CD4-positive, alpha-beta T cell treated with Interleukin-21 for 1 hour (primary cell): ENCODE measurements at places on chromosomes 5 and 9.
A peak's percentile ranks its signal among the peaks of the same experiment; 100 is the strongest.

GRCh38 chr9:90698871-90699440 is 56.3 kb upstream of the DIRAS2 start:
- DNase-seq: no peak

GRCh38 chr9:10173561-10173960 is 439.2 kb downstream of the PTPRD start:
- DNase-seq: no peak

DNA sequence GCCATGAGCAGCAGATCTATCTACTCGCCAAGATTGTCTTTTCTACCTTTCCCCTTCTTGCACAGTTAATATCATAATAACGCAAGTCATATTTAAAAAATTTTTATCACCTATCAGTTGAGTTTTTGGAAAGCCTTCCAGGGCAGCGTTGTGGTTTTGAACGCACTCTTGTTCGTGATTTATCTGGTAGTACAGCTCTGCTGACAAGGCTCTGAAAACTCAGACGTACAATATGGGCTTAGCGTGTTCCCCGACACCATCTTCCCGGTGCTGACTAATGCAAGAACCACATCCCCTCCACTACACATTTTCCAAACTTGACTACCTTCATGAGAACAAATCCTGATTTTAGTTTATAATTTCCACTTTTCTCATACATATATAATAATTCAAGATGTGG is 1.6 kb upstream of the NFIL3 start:
- DNase-seq: peak; percentile 15

DNA sequence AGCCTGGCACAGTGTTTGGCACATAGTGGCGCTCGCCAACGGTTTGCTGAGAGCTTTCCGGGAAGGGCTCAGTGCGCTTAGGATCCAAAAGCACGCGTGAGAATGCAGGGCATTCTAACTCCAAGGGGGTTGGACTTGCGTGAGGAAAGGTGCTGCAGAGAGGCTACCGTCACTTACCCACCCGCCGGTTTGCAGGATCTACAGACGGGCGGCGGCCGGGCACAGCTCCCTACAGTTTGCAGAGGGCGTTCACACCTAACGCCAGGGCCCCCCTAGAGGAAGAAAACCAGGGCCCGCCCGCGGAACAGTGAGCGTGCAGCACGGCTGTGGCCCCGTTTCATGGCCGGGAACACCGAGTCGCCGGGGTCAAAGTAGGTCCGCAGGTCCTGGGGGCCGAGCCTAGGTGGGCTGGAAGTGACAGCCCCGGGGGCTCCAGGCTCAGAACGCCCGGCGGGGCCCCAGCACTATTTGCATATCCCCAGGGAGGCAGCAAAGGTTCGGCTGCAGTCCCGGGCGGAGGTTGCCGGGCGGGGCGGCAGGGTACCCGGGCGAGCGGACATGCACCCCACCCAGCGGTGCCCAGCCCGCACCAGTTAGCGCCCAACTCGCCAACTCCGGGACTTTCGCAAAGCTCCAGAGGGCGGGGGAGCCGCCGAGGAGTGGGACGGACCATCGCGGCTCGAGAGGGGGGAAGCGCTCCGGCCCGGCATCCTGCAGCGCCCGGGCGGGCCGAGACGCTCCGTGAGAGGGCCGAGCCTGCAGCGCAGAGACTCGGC is 526 bp upstream of the GALNT10 start:
- DNase-seq: peak; percentile 88

DNA sequence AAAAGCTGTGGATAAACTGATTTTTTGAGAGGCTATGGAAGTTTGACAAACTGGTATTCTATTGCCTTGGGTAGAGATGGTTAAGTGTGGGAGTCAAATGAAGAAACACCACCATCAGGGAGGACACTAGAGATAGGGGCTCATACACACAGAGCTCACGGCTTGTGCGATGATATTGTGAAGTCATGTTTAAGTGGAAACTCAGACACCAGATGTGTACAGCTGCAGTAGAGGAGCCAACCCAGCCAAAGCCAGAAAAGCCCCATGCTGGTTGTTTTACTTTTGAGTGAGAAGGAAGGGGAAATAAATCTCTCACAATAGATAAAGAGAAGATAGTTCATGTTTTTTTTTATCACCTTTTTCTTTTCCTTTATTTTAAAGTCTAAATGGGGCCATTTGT is 377.7 kb downstream of the DMRT2 start:
- DNase-seq: no peak

DNA sequence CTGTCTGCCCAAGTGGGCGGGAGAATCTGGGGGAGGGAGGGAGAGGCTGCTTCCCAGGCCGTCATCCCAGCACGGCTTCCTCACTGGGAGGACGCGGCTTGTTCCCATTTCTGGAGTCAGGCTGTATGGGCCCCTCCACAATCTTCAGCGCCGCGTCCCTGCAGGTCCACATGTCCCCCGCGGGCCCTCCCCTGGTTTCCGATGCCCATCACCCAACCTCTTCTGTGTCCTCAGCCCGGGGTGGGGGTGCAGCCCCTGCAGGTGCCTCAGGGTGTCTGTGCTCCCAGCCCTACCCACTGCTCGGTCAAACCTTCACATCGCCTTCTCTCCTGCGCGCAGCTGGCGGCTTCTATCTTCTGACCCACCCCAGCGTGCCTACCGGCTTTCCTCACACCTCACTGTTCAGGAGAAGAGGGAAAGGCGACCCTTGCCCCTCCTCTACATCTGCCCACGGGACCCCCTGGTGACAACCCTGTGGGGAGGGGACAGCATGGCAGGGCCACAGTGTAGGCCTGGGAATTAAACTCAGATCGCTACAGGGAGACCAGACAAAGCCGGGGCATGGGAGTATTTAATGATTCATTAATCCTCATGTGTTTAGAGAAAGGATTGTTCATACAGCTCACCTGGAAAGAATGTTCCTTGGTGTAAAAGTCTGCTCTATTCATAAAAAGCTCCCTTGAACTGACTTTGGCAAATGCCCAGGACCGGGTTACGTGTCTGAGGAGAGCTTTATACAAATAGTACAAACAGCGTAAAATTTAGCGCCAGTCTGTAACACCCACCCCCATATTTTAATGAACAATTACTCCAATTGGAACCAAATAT is 145.1 kb downstream of the IRX1 start:
- DNase-seq: no peak

- no peak for DNase-seq
Observed at GRCh38 chr5:150599281-150599680, 41.2 kb upstream of the SYNPO start.

DNA sequence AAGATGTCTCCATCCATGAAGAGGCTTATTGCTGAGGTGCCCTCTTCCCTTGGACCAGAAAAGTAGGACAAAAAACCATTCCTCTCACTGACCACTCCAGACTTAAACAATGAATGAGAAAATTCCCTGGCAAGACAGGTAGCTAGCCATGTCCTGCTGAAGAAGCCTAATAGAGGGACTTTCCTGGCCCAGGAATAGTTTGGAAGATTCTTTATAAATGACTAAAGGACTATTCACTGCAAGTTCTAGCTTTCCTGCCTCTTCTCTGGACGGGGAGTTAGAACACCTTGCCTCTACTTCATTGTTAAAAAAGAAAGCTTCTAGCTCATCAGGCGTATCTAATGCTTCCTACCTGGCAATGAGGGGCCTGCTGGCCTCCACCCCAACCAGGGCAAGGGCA is 153.6 kb downstream of the NR3C1 start:
- DNase-seq: no peak

GRCh38 chr9:92978345-92978875 is 31.1 kb downstream of the FGD3 start:
- DNase-seq: no peak

GRCh38 chr5:93596676-93597490 is 13.9 kb downstream of the NR2F1 start:
- no peak for DNase-seq

DNA sequence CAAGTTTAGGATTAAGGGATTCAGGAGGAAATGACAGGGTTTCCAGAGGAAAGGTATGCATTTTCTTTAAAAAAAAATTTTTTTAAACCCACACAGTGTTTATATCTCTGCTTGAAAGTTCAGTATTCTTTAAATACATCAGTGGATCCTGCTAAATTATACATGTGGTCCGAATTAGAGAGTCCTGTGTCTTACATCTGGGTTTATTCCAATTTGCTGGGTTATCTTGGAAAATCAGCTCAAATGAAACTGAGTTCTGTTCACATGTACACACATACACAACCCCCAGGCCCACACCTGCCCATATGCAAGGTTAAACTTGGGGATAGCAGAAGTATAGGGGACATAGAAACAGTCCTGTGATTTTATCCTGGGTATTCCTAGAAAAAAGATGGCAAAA is 493.7 kb downstream of the ZNF608 start:
- DNase-seq: no peak

- no peak for DNase-seq
Observed at GRCh38 chr9:133664173-133665050, 28.2 kb downstream of the DBH start.

- DNase-seq: no peak
Observed at GRCh38 chr9:129514891-129515290, 106.0 kb downstream of the C9orf50 start.

- DNase-seq: no peak
Observed at GRCh38 chr5:32654427-32654826, 56.7 kb upstream of the NPR3 start.

DNA sequence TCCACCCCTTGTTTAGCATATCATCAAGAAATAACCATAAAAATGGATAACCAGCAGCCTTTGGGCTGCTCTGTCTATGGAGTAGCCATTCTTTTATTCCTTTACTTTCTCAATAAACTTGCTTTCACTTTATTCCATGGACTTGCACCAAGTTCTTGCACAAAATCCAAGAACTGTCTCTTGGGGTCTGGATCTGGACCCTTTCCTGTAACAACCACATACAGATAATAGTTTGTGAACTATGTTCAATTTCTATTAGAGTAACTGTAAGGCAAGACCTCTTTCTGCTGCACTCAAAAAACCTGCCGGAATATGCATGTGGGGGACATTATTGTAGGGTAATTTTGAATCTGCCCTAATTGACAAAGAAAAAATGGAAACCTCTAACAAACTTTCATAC is 66.9 kb upstream of the TMEM215 start:
- no peak for DNase-seq

DNA sequence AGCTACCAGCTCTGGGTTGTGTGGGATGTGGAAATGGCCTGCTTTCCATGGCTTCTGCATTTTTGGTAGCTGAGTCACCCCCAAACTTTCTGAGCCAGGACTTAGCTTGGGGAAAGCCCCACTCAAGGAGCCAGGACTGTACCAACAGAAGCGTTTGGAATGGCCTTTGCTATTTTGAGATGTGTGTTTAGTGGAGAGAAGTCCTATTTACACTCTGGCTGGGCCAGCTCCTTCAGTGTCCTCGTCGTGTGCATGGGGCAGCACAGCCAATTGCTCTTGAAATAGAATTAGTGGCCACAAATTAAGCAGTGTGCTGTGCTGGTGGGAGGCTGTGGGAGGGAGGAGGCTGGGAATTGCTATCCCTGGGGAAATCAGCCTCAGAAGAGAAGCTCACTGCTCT is 51.6 kb downstream of the ENTREP1 start:
- DNase-seq: no peak

DNA sequence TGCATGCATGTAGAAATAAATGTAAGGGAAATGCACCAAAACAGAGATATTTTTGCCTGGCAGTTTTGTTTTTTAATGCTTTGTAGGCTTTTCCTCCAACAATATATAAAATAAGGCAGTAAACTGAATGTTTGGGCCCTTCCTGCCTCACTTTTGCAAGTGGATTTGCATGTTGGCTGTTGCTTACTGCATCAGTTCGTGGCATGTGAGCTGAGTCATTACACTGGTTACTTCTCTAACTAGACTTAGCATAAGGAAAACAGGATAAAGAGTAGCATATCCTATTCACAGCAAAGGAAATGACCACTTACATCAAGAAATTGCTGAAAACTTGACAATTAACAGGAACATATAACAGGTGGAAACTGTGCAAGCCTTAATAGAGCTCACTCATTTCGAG is 113.4 kb downstream of the TLE1 start:
- DNase-seq: no peak

GRCh38 chr5:78514427-78515330 is 133.9 kb downstream of the LHFPL2 start:
- DNase-seq: no peak

DNA sequence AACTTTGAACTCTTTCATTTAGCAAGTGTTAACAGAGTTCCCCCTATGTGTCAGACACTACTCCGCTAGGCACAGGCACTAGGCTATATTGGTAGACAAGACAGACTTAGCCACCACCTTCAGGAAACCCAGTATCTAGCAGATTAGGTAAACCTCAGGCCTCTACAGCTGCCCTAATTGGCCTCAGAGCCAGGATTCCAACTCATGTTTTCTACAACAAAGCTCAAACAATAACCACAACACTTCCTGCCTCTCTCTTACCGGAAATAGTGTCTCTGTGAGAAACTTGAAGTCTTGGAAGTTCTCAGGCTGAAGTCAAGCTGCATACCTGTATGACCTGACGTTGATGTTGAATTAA is 116.6 kb upstream of the SLC44A1 start:
- DNase-seq: peak; percentile 84

GRCh38 chr9:86034863-86035734 is 64.3 kb downstream of the GOLM1 start:
- no peak for DNase-seq

- DNase-seq: no peak
Observed at GRCh38 chr5:9388941-9389674, 156.8 kb downstream of the SEMA5A start.
